ENCODE measurements at places on chromosomes 12 and 14.

DNA sequence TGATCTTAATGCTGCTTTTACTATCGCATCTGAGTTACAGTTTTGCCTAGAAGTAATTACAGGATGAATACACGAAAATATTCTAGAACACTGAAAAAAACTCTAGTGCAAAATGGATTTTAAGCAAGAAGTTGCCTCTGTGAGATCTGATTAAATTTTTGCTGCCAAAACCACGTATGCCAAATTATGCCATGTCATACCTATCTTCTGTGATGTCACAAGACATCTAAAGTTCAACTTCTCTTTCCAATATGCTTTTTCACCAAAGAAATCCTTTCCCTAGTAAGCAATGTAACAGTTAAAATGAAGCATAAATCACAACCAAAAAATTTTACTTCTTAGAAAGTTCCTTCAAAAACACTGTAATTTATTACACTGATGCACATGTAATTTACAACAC, 39.6 kb downstream of the HECTD4 start:
- no peak for DNase-seq

GRCh38 chr14:55794655-55795595, 214.9 kb downstream of the KTN1 start:
- DNase-seq: peak; percentile 37

DNA sequence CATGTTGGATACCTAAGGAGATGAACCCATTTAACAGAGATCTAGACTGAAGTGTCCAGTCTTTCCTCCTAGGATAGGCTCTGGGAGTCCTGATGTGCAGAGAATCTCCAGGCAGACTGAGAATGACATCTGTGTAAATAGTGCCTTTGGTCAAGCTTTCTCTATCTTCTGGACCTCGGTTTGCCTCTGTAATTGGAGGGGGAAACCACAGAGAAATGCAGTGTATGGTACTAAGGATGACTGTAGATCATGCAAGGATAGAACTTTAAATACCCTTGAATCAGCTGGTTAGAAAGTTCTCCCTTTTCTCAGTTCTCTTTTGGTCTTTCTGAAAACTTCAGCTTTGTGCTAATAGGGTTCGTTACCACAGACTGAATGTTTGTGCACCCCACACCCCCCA, 112.2 kb downstream of the PTPN11 start:
- no peak for DNase-seq

DNA sequence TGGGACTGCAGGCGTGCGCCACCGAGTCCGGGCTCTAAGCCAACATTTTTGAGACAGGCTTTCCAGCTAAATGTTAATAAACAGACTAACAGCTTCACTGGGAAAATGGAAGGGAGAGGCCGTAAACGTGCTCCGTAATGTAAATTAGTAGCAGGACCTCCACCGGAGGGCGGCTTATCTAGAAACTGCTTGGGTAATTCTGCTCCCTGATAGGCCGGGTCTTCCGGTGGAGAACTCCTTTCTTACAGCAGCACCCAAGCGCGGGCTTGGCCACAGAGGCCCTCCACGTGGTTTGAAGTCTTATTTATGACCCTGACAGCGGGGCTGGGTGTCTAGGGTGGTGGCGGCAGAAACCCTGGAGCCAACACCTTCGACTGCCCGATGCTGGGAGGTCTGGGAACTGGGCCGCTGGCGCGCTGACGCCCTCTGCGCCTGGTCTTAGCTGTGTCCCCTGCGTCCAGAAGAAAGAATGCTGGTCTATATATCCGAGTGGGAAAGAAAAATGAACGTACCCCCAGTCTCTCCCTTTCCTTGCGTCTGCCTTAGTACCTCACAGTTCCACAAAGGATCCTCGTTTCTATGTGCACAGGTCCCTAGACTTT, 1.7 kb downstream of the DPPA3 start:
- no peak for DNase-seq

- peak; percentile 63 for DNase-seq
Measured at GRCh38 chr14:34498684-34499412, 36.8 kb upstream of the SPTSSA start.

DNA sequence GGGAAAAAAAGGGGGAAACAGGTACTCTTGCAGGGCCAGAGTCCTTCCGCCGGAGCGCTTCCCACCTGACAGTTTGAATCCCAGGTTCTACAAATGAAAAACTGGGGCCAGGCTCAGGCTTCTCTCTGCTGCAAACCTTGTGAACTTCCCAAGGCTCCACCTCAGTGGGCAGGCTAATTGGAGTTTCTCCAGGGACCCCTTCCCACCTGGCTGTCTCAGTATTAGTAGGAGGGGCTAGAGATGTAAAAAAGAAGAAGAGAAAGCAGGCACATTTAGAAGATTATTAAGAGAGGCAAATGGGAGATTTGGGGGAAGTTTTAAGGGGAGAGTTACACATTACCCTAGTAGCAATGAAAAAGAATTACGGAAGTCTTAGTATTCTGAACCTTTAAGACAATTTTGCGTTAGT, 20.0 kb upstream of the CLEC2D start:
- no peak for DNase-seq

GRCh38 chr14:76941544-76941943, 87.0 kb downstream of the IRF2BPL start:
- no peak for DNase-seq

- DNase-seq: no peak
Measured at GRCh38 chr12:111377440-111377839, 8.5 kb upstream of the PHETA1 start.

DNA sequence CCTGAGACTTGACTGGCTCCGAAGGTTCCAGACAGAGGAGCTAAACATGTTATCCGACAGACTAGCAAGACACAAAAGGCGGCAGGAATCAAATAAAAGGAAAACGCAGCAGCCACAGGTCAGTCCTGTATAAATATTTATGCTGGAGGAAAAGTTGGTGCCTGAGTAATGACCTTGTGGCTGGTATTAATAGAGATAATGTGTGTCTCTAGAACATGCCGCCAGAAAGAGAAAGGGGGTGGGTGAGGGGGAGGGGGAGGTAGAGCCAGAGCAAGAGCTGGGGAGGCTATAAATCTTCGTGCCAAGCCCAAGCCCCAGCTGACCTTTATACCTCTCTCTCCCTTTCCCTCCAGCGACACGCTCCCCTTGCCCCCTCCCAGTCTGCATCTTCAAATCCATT, 590.4 kb downstream of the MED13L start:
- no peak for DNase-seq

DNA sequence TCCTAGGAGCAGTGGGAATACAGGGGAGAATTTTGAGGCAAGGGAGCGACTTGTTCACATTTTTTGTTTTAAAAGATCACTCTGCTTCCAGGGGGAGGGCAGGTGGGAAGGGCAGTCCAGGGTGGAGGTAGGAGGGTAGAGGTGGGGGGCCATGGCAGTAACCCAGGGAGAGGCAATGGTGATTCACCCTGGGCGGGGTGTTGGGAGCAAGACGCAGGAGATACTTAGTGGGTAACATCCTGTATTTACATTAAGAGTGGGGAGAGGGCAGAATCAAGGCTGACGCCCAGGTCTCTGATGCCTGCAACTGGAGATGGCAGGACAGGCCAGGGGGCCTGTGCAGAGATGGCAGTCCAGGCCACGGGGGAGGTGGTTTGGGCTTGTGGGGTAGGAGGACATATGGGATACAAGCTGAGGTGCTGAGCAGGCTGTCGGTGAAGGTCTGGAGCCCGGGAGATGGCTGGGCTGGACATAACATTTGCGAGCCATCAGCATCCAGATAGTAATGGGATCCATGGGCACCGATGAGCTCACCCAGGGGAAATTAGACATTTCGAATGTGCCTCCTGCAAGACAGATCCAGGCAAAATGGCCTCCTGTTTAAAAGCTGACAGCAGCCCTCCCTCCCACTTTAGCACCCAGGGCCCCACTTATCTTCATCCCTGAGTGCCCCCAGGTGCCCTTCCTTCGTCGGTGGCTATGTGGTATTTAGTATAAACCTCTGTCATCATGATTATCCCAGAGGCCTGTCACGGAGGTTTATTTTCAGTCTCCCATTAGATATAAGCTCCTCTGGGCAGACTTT, 9.3 kb downstream of the EML1 start:
- DNase-seq: no peak
